ENCODE measurements at places on chromosomes 3 and 15.

- no peak for DNase-seq
Observed at GRCh38 chr15:88613074-88613944, 7.8 kb upstream of the AEN start.

- DNase-seq: no peak
Observed at GRCh38 chr3:14131134-14131533, 6.3 kb downstream of the TMEM43 start.

DNA sequence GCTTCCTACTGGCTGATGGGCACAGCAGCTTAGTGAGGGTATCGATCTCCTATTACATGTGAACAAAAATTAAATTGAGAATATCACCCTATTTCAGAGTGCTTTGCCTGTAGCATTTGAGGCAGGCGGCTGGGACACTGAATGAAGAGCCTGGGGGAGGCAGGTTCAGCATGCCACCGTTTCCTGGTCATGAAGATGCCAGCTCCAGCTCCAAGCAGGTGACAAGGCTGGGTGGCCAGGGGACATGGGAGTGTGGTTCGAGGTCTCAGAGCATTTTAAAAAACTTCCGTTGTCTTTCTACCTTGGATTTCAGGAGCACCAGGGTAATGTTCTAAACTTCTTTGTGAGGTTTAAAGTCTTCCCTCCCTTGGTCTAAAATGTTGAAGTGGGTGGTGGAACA lies 158.2 kb downstream of the RPLP1 start:
- DNase-seq: no peak

DNA sequence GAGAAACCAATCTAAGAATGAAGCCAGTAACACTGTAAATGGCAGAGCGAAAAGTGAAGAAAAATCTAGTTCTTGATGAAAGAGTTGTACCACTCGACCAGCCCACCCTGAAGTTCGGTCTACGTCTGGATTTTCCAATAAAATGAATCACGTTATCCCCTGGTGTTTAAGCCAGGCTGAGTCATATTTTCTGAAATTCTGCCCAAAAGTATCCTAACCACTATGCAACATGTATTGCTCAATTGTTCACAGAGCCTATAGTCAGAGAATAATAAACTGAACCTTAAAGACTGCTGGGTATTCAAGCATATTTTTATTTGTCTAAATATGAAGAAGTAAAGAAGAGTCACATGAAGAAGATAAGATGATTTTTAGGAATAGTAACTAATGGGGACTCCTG lies 245.7 kb downstream of the FGF12 start:
- no peak for DNase-seq

GRCh38 chr3:11835028-11835639 lies 11.6 kb downstream of the TAMM41 start:
- no peak for DNase-seq

DNA sequence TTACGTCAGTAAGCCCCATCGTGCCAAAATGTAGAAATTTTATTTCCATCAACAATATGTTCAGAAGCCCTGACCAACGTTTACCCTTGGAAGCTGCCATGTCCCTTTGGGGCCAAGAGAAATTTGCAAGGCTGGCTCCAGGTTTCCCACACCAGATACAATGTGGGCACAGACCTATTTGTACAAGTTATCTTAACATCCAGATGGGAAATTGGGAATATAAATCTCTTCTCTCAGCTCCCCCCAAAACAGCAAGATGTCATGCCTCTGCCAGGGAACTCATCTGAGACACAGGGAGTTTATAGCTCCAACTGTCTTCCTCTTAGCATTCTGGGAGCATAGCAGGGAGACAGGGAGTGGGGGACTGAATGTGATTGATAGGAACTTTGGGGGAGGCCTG lies 9.3 kb upstream of the DPPA2 start:
- DNase-seq: no peak

GRCh38 chr3:138943724-138944653 lies 2.9 kb downstream of the FOXL2 start:
- DNase-seq: no peak

DNA sequence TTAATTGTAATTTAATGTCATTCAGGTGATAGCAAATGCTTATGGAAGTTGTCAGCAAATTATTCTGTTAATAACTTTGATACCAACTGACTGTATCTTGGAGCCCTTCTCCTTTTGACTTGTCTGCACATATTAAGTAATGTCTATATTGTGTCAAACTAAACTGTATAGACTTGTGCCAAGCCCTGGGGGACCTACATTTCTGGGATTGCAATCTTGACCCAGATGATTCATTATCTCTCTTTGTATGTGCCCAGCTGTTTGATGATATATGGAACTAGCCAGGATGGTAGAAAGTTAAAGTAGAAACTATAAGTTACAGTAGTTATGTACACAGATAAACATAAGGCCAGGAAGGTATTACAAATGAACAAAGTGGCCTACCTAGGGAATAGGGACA lies 402.8 kb upstream of the RARB start:
- DNase-seq: no peak

- DNase-seq: peak; percentile 16
Observed at GRCh38 chr3:101780661-101781060, 1.6 kb downstream of the NXPE3 start.
